ENCODE measurements at places on chromosomes 2 and 18. TPM values are rescaled to one million over a fixed set of nuclear protein-coding genes. Genes with fewer than 3 reads are reported as not detected.

Gene ALPG
- 0.76 TPM for polyA plus RNA-seq

Gene PAX3
- polyA plus RNA-seq: not detected

GRCh38 chr2:37674946-37675345 is 3.5 kb upstream of the CDC42EP3 start:
- DNase-seq: no peak

GRCh38 chr2:609449-609848 is 67.8 kb downstream of the TMEM18 start:
- no peak for DNase-seq

GRCh38 chr2:101147971-101148370 is 3.2 kb downstream of the TBC1D8 start:
- no peak for DNase-seq
